Astrocyte (in vitro differentiated cells and primary cell): ENCODE measurements at places on chromosomes 4 and X. TPM values are rescaled to one million over a fixed set of nuclear protein-coding genes. Genes with fewer than 3 reads are reported as not detected.
A peak's percentile ranks its signal among the peaks of the same experiment; 100 is the strongest.

GRCh38 chr4:25144870-25145481, 15.3 kb downstream of the SEPSECS start:
- H3K36me3 ChIP-seq: no peaks in the 10 kb centered on the region
- H3K27me3 ChIP-seq: no peaks in the 10 kb centered on the region
- DNase-seq: peak; percentile 5
- no peak overlapping the region for H3K27ac ChIP-seq
- no peak overlapping the region for H3K4me3 ChIP-seq
- no peaks in the 10 kb centered on the region for H3K4me1 ChIP-seq

- H3K4me1 ChIP-seq: peaks cover 7% of the 10 kb centered on the region
- peak overlapping the region; percentile 82 for H3K4me3 ChIP-seq
- peaks cover 2% of the 10 kb centered on the region for H3K36me3 ChIP-seq
- H3K27me3 ChIP-seq: no peaks in the 10 kb centered on the region
- peak overlapping the region; percentile 47 for H3K27ac ChIP-seq
Observed at GRCh38 chrX:101658661-101659491, 774 bp downstream of the ARMCX2 start.

GRCh38 chrX:85499400-85499799, 119.9 kb upstream of the POF1B start:
- H3K36me3 ChIP-seq: no peaks in the 10 kb centered on the region
- no peak overlapping the region for H3K4me3 ChIP-seq
- H3K27me3 ChIP-seq: no peaks in the 10 kb centered on the region
- H3K4me1 ChIP-seq: no peaks in the 10 kb centered on the region
- no peak for DNase-seq
- no peak overlapping the region for H3K27ac ChIP-seq

The RBMXL3 gene
- total RNA-seq: not detected in 2 replicates

The FATE1 gene
- total RNA-seq: not detected in 2 replicates

The CNKSR2 gene
- 2.2 and 4.1 TPM in 2 replicates for total RNA-seq

The SHROOM4 gene
- total RNA-seq: 7.0 and 7.6 TPM in 2 replicates

The NSG1 gene
- 6.7 and 10.6 TPM in 2 replicates for total RNA-seq

The USP17L10 gene
- not detected in 2 replicates for total RNA-seq
